ENCODE measurements at places on chromosomes 2 and 18. TPM values are rescaled to one million over a fixed set of nuclear protein-coding genes. Genes with fewer than 3 reads are reported as not detected.

DNA sequence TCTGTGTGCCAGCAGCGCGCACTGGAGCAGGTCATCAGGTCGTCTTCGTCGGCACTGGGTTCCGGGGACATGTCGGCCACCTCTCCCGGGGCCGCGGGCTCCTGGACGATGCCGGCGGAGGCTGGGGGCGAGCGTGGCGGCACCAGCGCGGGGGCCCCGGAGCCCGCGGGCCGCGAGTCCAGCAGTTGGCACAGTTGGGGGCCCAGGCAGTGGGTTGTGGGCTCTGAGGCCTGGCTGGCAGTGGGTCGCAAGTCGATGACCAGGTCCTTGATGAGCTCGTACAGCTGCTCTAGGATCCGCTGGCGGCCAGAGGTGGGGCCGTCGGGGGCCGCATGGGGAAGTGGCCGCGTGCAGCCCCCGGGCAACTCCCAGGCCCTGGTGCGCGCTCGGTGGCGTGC lies 300.5 kb downstream of the CCDC74A start:
- no peak for DNase-seq

- no peak for DNase-seq
These were observed 68.0 kb upstream of the RMP24 start for GRCh38 chr18:35904389-35905037.

GRCh38 chr2:235066490-235066889 lies 114.7 kb downstream of the SH3BP4 start:
- DNase-seq, result no peak

DNA sequence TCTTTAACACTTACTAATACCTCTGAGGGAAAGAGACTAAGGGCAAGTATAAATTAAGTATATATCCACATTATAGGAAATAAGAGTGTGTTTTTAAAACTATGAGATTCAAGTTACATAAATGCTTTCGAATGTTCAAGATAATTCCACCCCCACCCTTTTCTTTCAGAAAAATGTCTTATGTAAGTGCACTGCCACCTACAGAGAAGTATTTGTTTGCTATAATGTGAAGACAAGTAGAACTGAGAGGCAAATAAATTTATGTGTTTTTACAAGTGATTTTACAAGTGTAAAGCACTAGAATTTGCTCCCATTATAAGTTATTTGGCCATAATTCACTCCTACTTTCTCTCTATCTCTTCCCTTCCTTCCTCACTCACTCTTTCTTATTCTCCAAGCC lies 99.9 kb upstream of the CRACDL start:
- DNase-seq, result peak; percentile 5

GRCh38 chr2:37343537-37344434 lies 644 bp upstream of the QPCT start:
- peak; percentile 65 for DNase-seq

GRCh38 chr2:46315103-46315890 lies 18.1 kb downstream of the EPAS1 start:
- DNase-seq, result peak; percentile 79

DNA sequence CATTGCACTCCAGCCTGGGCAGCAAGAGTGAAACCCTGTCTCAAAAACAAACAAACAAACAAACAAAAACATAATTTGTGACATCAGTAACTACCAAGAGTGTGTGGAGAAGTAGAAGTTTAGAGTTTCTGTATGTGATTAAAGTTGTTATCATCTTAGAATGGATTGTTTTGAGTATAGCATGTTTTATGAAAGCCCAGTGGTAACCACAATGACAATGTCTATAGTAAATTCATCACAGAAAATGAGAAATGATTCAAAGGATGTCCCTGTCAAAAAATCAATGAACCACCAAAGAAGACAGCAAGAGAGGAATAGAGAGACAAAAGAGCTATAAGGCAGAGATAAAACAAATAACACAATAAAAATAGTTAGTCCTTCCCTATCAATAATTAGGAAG lies 1299.2 kb downstream of the CNTNAP5 start:
- no peak for DNase-seq

DNA sequence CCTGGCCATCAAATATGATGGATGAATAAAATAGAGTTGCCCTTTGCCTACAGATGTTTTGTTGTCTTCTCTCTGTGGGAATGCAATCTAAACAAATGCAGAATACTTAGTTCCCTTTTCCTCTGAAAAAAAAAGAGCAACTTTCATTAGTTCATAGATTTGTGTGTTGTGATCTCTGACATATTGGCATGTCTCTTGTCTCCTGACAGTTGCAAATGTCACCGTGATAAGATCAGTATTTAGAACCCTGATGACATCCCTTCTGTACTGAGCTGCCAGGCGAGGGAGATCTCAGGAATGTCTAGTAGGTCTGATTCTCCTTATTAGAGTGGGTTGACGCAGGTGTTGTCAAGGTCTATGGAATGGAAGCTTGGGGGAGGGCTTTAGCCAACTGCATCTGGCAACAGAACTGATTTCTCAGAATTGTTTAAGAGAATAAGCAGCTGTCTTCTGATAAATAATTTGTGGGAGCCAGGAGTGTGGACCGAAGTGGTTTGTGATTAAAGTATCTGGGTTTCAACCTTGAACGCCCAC lies 130.4 kb downstream of the GALR1 start:
- no peak for DNase-seq

- no peak for DNase-seq
These were observed 27.4 kb downstream of the SLC66A2 start for GRCh38 chr18:79923896-79924585.

DNA sequence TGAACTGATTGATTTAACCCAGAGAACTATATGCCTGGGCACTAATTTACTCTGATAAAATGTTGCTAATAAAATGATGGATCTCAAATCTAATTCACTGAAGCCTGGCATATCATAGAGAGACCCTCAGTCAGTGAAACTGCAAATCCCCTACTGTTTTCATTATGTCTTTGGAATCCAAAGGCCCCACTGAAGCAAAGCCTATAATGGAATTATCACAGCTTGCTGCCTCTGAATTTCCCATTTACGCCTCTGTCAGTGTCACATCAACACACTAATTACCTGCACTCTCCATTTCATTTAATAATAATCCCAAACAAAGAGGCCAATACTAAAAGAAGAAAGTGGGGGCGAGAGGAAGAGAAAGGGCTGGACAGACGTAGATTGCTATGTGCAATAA lies 470.9 kb downstream of the MBD2 start:
- no peak for DNase-seq

DNA sequence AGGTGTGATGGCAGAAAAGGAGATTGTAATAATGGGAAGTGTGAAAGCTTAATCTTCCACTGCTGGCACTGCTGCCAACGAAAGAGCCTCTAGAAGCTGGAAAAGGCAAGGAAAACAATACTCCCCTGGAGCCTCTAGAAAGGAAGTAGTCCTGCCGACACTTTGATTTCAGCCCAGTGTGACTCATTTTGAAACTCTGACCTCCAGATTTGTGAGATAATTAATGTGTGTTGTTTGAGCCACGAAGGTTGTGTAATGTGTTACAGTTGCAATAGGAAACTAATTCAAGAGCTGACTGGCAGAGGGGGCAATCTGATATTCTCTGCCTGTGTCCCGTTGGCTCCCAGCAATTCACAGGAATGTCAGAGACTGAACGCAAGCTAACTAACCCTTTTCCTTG lies 219.2 kb upstream of the UBE2E3 start:
- peak; percentile 71 for DNase-seq

- DNase-seq, result no peak
These were observed 116.8 kb upstream of the MEIS1 start for GRCh38 chr2:66318009-66318561.

GRCh38 chr18:21858544-21858943 lies 118.0 kb downstream of the MIB1 start:
- DNase-seq, result no peak

- DNase-seq, result no peak
These were observed 444.3 kb downstream of the NBAS start for GRCh38 chr2:15116830-15117229.

- DNase-seq, result no peak
These were observed 5.6 kb upstream of the PSMD1 start for GRCh38 chr2:231051116-231051515.

GRCh38 chr18:6289843-6290242 lies 124.9 kb downstream of the L3MBTL4 start:
- no peak for DNase-seq

GRCh38 chr2:168185583-168186274 lies 61.7 kb downstream of the STK39 start:
- DNase-seq, result no peak

GRCh38 chr18:66724664-66725356 lies 120.9 kb upstream of the CDH19 start:
- peak; percentile 81 for DNase-seq

DNA sequence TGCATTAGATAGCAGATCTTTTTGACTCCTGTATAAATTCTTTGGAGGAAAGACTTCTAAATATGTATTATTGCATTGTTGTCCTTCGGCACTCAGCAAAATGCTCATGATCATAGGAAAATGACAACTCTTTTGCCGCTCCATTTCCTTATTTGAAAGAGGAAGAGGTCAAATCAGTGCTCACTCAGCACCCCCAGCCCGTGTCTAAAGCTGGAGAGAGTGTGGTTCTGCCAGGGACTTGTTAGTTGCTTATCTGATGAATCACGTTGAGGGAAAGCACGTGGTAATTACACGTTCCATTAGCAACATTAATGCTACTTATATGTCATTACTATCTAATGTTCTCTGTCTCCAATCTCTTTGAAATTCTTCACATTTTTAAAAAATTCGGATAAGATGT lies 46.0 kb upstream of the MBP start:
- DNase-seq, result no peak

DNA sequence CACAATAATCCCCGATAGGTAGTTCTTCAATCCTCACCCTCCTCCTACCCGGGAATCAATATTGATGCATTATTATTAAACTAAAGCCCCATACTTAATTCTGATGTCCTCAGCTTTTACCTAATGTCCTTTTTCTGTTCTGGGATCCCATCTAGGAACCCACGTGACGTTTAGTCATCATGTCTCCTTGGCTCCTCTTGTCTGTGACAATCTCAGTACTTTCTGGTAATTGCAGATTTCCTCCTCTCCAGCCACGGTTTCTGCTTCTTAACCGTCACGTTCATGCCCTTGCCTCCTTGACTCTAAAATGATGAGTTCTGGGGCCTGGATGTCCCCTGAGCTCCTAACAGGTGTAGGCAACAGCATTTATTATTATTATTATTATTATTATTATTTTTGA lies 2.9 kb upstream of the DGKD start:
- no peak for DNase-seq

GRCh38 chr2:118225666-118226065 lies 137.4 kb downstream of the INSIG2 start:
- no peak for DNase-seq

- no peak for DNase-seq
These were observed 243.5 kb upstream of the ZNF521 start for GRCh38 chr18:25595274-25596060.

Gene DLX1
- total RNA-seq, result 0.18 TPM

Gene DOCK10
- total RNA-seq, result not detected

Gene PDE1A
- not detected for total RNA-seq

Gene VPS54
- 8.5 TPM for total RNA-seq

Gene ORC4
- 32.0 TPM for total RNA-seq

Gene CD8B2
- not detected for total RNA-seq

Gene KIF1A
- not detected for total RNA-seq

Gene ALKAL2
- total RNA-seq, result not detected

Gene GBX2
- not detected for total RNA-seq

Gene LRRTM1
- total RNA-seq, result not detected

All from HT-29 (cell line).